ENCODE measurements at places on chromosomes 1 and 21. TPM values are rescaled to one million over a fixed set of nuclear protein-coding genes. Genes with fewer than 3 reads are reported as not detected.

- no peak for DNase-seq
Measured at GRCh38 chr1:154845879-154846278, 24.2 kb downstream of the KCNN3 start.

Gene CTSK
- 1.4 TPM for total RNA-seq

Gene TINAGL1
- total RNA-seq: not detected

Gene NTPCR
- 45.0 TPM for total RNA-seq

DNA sequence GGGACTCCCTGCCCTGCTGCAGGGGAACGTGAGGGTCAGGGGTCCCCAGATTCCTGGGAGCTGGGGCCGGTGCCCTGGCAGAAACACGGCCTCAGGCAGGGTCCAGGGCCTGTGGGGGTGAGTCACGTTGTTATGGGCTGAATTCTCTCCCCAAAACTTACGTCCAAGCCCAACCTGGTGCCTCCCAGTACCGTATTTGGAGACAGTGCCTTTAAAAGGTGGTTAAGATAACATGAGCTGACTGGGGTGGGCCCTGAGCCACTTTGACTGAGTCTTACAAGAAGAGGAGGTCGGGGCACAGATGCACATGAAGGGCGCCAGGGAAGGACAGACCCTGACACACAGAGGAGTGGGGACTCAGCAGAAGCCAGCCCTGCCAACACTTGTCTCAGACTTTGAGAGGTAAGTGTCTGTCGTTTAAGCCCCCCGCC, 99.9 kb downstream of the WDR4 start:
- DNase-seq: no peak

GRCh38 chr1:31798433-31799195, 17.2 kb downstream of the SPOCD1 start:
- DNase-seq: peak; percentile 78

Gene PAX7
- not detected for total RNA-seq

- no peak for DNase-seq
Measured at GRCh38 chr1:245113649-245114048, 41.1 kb upstream of the KIF26B start.

GRCh38 chr1:236785477-236785876, 9.6 kb upstream of the MTR start:
- no peak for DNase-seq

Gene KIF21B
- 56.6 TPM for total RNA-seq

Gene BTG2
- 150 TPM for total RNA-seq

Gene SYTL1
- 27.3 TPM for total RNA-seq

Gene NEK7
- 62.0 TPM for total RNA-seq

Gene RIPK4
- total RNA-seq: 0.10 TPM

GRCh38 chr1:153750026-153750995, 22.5 kb downstream of the INTS3 start:
- DNase-seq: no peak

DNA sequence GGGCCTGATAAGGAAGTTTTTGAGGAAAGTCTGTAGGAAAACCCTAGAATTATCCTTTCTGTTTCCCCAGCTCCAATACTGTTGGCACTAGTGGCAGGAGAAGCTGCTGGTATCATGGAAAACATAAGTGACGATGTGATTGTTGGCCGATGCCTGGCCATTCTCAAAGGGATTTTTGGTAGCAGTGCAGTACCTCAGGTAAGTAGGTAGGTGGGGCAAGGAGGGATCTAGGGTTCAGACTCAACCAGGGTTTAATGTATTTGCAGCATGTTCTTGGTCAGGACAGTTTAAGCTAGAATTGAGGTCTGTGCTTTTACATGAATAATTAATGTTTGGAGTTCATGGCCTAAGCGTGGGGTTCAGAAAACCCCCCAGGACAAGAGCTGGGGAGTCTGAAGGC, 62.1 kb downstream of the KDM1A start:
- no peak for DNase-seq

- DNase-seq: no peak
Measured at GRCh38 chr1:159929155-159930051, 4.1 kb upstream of the TAGLN2 start.

DNA sequence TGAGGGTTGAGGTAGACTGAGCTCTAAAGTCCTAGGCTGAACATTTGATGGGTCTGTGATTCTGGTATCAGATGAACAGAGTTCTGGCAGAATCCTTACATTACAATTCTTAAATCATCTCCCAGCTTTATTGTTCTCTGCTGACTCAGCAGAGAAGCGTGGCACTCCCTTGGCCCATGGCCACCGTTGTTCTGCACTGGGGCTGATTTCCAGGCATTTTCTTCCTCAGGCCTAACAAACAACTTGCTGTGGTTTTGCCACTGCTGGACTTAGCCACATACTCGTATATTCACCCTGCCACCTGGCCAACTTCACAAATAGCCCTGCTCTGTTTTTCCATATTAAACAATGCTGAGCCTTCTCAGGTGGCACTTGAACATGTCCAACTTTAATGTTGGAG, 223.2 kb downstream of the TNR start:
- no peak for DNase-seq

Gene HSD3B2
- not detected for total RNA-seq

- DNase-seq: no peak
Measured at GRCh38 chr21:41989698-41990097, 20.5 kb downstream of the ZBTB21 start.

Gene RNASEL
- 4.5 TPM for total RNA-seq

Gene ARHGAP30
- 178 TPM for total RNA-seq

DNA sequence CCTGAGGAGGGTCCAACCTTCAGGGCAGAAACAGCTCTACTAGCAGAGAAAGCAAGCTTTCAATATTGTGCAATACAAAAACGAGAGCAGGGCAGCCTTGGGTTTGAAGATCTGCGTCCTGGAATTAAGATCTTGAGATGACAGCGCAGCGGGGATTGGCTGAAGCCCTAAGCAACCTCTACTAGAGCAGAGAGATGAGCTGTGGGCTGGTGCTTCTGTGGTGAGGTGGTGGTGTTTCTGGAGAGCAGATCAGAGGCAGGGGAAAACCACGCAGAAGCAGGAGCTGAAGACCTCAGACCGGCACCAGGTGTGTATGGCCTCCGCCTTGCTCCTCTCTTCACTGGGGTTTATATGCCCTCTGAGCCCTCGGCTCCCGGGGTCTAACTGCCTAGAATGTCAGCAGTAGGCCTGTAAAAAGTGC, 12.5 kb downstream of the TRAF3IP3 start:
- peak; percentile 95 for DNase-seq

DNA sequence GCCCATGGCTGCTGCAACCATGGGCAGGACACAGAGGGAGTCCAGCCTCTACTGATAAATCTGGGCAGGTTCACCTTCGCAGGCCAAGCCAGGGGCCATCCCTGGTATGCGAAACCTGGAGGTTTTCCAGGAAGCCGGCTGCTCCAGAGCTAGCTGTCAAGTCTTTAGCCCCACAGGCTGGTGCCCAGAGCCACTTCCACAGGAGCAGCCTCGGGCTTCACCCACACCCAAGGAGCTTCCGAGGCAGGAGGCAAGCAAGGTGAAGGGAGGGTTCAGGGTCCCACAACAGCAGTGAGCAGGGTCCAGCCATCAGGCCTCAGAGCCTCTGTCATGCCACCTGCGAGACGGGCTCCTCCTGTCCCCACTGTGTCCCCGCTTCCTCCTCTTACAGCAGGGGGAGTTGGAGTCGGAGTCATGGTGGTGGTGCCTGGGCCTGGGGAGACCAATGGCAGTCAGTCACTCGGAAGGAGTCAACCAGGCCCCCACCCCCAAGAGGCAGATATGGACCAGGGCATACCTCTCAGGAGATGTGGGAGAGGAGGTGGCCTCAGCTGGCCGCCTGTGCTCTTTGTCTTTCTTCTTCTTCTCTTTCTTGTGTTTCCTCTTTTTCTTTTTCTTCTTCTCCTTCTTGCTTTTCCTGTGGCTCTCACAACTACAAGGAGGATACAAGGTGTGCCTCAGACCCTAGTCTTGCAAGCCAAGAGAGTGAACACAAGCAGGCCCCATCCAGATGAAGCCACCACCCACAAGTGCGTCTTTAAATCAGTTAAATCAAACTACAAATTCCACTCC, 2.1 kb downstream of the C1orf35 start:
- DNase-seq: no peak

Gene PDPN
- total RNA-seq: not detected

- no peak for DNase-seq
Measured at GRCh38 chr1:119276558-119276957, 92.0 kb upstream of the HAO2 start.

GRCh38 chr1:221632072-221632471, 109.8 kb downstream of the DUSP10 start:
- DNase-seq: no peak

GRCh38 chr1:115753361-115753760, 15.2 kb downstream of the CASQ2 start:
- no peak for DNase-seq

Gene SLAMF9
- total RNA-seq: not detected

Gene NEK2
- 42.4 TPM for total RNA-seq

- DNase-seq: peak; percentile 28
Measured at GRCh38 chr1:3992103-3992556, 92.1 kb upstream of the C1orf174 start.

Data from activated CD4-positive, alpha-beta memory T cell treated with anti-CD3 and anti-CD28 coated beads for 36 hours (primary cell).